T-helper 17 cell (primary cell): ENCODE measurements at places on chromosomes 4 and X.

DNA sequence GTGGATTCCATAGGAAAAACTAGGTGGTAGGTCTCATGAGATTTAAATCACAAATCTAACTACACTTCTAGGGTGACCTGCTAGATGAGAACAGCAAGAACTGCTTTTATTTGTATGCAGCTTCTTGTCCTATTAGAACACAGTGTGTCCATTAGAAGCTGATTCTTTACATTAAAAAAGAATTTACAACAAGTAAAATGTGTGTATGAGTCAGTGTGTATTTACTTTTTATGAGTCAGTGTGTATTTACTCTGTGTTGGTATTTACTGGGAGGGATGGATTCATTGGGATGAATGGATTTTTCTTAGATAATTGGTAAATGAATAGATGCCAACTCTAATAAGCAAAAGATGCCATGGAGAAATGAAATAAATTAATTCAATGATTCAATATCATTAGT lies 40.6 kb upstream of the XPNPEP2 start:
- H3K27me3 ChIP-seq: no peaks in the 10 kb centered on the region
- no peak overlapping the region for H3K4me3 ChIP-seq
- no peaks in the 10 kb centered on the region for H3K36me3 ChIP-seq

DNA sequence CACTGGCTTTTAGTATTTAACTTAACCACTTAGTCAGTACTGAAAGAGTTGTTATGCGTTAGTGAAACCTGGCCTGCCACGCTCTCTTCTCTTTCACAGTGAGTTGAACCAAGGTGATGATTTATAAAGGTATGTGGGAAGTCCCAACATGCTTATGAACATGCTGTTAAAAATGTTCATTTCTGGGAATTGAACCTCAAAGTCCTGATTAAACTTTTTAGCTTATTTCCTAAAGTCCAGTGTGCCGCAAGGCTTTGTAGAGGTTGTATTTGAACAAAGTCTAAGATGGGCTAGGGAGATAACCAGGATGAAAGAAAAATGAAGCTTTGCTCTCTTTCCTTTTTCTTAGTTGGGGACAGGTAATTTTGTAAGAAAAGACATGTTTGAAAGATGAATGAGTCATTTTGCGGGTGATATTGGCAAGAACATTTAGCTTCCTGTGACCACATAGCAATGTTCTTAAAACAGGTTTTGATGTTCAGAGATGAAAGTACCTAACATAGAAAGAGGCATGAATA lies 270.3 kb downstream of the DTHD1 start:
- H3K27me3 ChIP-seq: peaks cover 2% of the 10 kb centered on the region
- no peaks in the 10 kb centered on the region for H3K36me3 ChIP-seq
- H3K4me1 ChIP-seq: no peaks in the 10 kb centered on the region
- DNase-seq: no peak

- H3K4me1 ChIP-seq: no peaks in the 10 kb centered on the region
- no peaks in the 10 kb centered on the region for H3K36me3 ChIP-seq
- H3K4me3 ChIP-seq: no peak overlapping the region
- no peaks in the 10 kb centered on the region for H3K27me3 ChIP-seq
- no peak overlapping the region for H3K27ac ChIP-seq
Measured at GRCh38 chr4:59945277-59945676, 1254.8 kb upstream of the ADGRL3 start.

DNA sequence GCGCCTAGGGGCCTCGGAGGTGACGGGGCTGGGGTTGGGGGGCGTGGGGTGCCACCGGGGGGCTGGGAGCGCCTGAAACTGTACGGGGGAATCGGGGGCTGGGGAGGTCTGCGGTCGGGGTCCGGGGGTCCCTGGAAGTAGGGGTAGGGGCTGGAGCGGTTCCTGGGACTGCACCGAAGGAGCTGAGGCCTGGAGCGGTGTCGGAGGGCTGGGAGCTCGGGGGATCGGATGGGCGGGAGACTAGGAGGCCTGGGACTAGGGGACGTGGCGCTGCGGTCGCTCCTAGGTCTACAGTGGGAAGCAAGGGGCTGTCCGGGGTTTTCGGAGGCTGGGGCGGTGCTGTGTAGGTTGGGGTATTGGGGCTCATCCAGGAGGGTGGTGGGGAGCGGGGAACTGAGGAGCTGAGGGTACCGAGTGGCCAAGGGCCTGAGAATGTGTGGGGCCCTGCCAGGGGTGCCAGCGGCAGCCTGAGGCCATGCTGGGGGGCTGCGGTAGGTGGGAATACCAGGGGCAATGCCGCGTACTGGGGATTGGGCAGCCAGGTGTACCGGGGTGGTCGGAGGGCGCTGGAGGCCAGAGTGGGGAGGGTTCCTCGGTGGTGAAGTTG lies 562 bp downstream of the AKAP17A start:
- no peaks in the 10 kb centered on the region for H3K36me3 ChIP-seq
- H3K27me3 ChIP-seq: no peaks in the 10 kb centered on the region
- peak overlapping the region; percentile 91 for H3K27ac ChIP-seq
- peak overlapping the region; percentile 94 for H3K4me3 ChIP-seq

DNA sequence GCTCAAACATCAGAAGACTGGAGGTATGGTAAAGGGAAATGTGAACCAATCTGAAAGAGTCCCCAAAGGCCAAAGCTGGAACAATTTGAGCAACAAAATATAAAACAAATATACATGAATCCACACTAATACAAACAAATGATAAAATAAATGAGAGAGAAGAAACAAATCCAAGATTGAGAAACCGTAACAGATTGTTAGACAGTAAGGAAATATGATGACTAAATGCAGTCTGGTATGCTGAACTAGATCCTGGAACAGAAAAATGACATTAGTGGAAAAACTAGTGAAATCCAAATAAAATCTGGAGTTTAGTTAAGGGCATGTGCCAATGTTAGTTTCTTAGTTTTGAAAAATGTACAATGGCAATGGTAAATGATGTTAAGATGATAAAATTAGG lies 15.9 kb downstream of the PPA2 start:
- H3K4me3 ChIP-seq: no peak overlapping the region
- H3K4me1 ChIP-seq: peaks cover 19% of the 10 kb centered on the region
- H3K27ac ChIP-seq: no peak overlapping the region
- no peak for DNase-seq

GRCh38 chrX:75158054-75158453 lies 2.0 kb upstream of the ABCB7 start:
- peaks cover 19% of the 10 kb centered on the region for H3K4me1 ChIP-seq
- no peak overlapping the region for H3K4me3 ChIP-seq
- DNase-seq: no peak
- no peak overlapping the region for H3K27ac ChIP-seq

- H3K27me3 ChIP-seq: no peaks in the 10 kb centered on the region
- no peak overlapping the region for H3K27ac ChIP-seq
- no peaks in the 10 kb centered on the region for H3K36me3 ChIP-seq
- no peak for DNase-seq
- H3K4me3 ChIP-seq: no peak overlapping the region
Measured at GRCh38 chr4:143232277-143232676, 47.6 kb downstream of the USP38 start.

DNA sequence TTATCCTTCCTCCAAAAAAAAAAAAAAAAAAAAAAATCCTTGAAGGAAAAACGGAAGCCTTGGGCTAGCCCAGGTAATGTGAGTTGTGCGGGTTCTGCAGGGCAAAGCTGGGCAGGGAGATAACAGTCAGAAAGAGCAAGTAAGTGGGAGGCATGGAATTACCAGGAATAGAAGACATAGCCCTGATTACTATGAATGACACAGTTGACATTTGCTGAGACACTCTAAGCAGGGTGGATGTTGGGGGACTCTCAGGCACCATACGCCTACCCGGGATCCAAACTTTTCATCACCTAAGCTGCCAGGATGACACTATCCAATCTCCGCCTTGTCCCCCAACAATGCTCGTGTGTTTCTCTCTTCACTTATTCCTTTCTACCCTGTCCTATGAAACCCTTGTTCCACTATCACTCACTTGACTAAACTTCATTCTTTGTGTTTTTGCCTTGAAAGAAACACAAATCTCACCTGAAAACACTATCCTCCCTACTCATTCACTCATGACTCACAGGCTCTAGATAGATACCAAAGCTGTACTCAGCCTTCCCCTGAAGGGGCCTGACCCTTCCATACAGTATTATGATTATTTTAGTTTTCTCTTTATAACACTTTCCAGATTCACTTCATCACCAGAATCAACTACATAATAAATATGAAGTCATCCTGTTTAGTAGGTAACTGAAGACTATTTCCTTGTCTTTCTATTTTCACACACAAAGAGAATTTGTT lies 158.4 kb downstream of the INPP4B start:
- H3K4me1 ChIP-seq: no peaks in the 10 kb centered on the region
- no peak for DNase-seq
- H3K36me3 ChIP-seq: peaks cover 3% of the 10 kb centered on the region
- no peaks in the 10 kb centered on the region for H3K27me3 ChIP-seq

DNA sequence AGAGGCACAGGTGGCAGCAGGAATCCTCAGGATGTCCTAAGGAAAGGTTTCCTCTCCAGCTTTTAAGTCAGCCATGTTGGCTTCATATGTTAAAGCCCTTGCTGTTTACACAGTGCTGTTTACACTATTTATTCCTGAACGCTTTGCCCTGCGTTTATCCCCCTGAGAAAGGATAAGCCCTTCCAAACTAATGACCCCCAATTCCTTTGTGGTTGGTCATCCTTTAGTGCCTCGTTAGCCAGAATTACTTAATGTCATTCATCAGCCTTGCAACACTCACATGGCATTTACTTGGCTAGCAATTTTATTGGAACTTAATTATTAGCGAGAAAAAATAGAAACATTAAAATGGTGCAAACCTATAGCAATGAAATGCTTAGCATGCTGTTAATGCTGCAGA lies 23.8 kb downstream of the VCX2 start:
- DNase-seq: no peak
- H3K27me3 ChIP-seq: no peaks in the 10 kb centered on the region
